A549 treated with GW870086 at 1 μM for 4 hours (cell line): ENCODE measurements at places on chromosomes 2 and 18. TPM values are rescaled to one million over a fixed set of nuclear protein-coding genes. Genes with fewer than 3 reads are reported as not detected.

The OLA1 gene
- 120 to 133 TPM (median 126 TPM) in 5 replicates for total RNA-seq

The GKN2 gene
- total RNA-seq = 1.7 to 3.5 TPM (median 2.9 TPM) in 5 replicates

The CCDC102B gene
- 0.17 to 0.97 TPM (median 0.37 TPM) in 5 replicates for total RNA-seq

The DSG2 gene
- total RNA-seq = 43.0 to 68.6 TPM (median 65.3 TPM) in 5 replicates

The DSEL gene
- 0.31 to 0.42 TPM (median 0.39 TPM) in 5 replicates for total RNA-seq

The REG1B gene
- total RNA-seq = not detected in 5 replicates

The RELCH gene
- total RNA-seq = 12.1 to 16.1 TPM (median 14.2 TPM) in 5 replicates

The GULP1 gene
- total RNA-seq = 27.3 to 36.7 TPM (median 29.4 TPM) in 5 replicates

The SLC8A1 gene
- total RNA-seq = 0.23 to 0.39 TPM (median 0.26 TPM) in 5 replicates

The CEBPZ gene
- 67.7 to 84.8 TPM (median 72.9 TPM) in 5 replicates for total RNA-seq

The TSPYL6 gene
- total RNA-seq = not detected in 5 replicates

The TMEM198 gene
- total RNA-seq = 0.55 to 1.5 TPM (median 0.94 TPM) in 5 replicates

The CRYBA2 gene
- total RNA-seq = not detected in 5 replicates

The PLB1 gene
- total RNA-seq = 0.99 to 1.8 TPM (median 1.6 TPM) in 5 replicates

The FNDC4 gene
- 3.5 to 6.2 TPM (median 4.0 TPM) in 5 replicates for total RNA-seq

The SERPINB8 gene
- 7.8 to 12.2 TPM (median 8.8 TPM) in 5 replicates for total RNA-seq

The LNPK gene
- total RNA-seq = 8.3 to 15.2 TPM (median 13.6 TPM) in 5 replicates

The LBX2 gene
- total RNA-seq = 1.8 to 4.3 TPM (median 3.0 TPM) in 5 replicates

The LAMA1 gene
- total RNA-seq = 0.13 to 0.30 TPM (median 0.15 TPM) in 5 replicates

The MAL gene
- not detected in 5 replicates for total RNA-seq

The CARF gene
- total RNA-seq = 0.76 to 1.6 TPM (median 1.1 TPM) in 5 replicates

The PROKR1 gene
- total RNA-seq = 0.03 TPM in 1 of 5 replicates, not detected in the others

The IGFBP5 gene
- total RNA-seq = 0.11 to 0.32 TPM (median 0.13 TPM) in 5 replicates
